Ovary (tissue), 10 donors: ENCODE measurements at places on chromosomes 11 and 22. TPM values are rescaled to one million over a fixed set of nuclear protein-coding genes. Genes with fewer than 3 reads are reported as not detected.

- H3K27ac ChIP-seq, result no peak overlapping the region
- no peak overlapping the region for H3K4me3 ChIP-seq
- H3K36me3 ChIP-seq, result no peaks in the 10 kb centered on the region
Measured at GRCh38 chr11:70105369-70105754, 27.2 kb downstream of the ANO1 start.

DNA sequence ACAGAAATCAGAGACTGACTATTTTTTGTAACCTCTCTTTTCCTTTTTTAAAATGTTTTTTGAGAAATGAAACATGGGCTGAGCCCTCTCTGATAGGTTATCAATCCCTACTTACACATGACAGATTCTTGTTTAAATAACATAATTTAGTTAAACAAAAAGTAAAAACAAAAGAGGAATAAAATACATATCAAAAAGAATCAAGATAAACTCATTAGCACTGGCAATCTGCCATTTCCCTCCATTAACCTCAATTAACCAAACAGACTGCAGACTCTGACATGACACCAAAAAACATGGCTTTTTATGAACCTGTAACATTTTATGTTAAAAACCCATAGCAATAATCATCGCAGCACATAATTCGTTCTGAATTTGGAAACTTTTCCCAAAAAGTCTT is 284.4 kb upstream of the MTNR1B start:
- H3K27ac ChIP-seq, result no peak overlapping the region
- no peaks in the 10 kb centered on the region for H3K4me1 ChIP-seq
- H3K4me3 ChIP-seq, result no peak overlapping the region
- no peak for DNase-seq

GRCh38 chr11:60919320-60919719 is 4.9 kb upstream of the TMEM132A start:
- H3K27me3 ChIP-seq, result no peaks in the 10 kb centered on the region
- H3K27ac ChIP-seq, result no peak overlapping the region
- DNase-seq, result no peak
- H3K4me3 ChIP-seq, result no peak overlapping the region
- no peaks in the 10 kb centered on the region for H3K36me3 ChIP-seq
- peaks cover 5% of the 10 kb centered on the region for H3K4me1 ChIP-seq

The VEGFB gene
- 152 TPM for total RNA-seq

DNA sequence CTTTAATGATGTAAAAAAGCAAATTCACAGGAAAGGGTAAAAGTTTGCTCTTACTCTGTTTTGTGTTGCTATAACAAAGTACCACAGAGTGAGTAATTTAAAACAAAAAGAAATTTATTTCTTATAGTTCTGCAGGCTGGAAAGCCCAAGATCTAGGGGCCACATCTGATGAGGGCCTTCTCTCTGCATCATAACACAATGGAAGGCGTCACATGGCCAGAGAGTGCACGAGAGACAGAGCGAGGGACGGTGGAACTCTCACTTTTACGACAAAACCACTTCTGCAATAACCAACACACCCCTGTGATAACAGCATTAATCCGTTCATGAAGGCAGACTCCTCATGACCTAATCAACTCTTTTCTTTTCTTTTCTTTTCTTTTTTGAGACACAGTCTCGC is 31.1 kb downstream of the CD6 start:
- H3K4me1 ChIP-seq, result peaks cover 12% of the 10 kb centered on the region
- no peaks in the 10 kb centered on the region for H3K27me3 ChIP-seq
- no peak overlapping the region for H3K4me3 ChIP-seq
- DNase-seq, result no peak
- no peak overlapping the region for H3K27ac ChIP-seq

DNA sequence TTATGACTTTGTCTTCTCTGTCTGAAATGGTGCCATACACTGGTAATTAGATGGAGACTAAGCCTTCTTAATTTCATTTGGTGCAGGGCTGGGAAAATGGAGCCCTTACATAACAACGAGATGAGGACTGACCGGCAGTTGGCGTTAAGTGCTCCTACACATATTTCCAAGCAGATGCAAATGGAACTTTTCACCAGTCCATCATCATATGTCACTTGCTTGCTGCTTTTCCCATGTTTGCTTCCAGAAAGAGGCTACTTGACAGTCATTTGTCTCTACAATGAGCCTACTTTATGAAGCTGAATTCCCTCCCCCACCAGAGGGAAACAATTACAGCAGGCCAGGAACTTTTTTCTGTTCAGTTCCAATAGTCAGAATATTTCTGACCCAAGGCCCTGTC is 32.6 kb downstream of the SVIP start:
- DNase-seq, result no peak
- H3K4me1 ChIP-seq, result no peaks in the 10 kb centered on the region
- no peaks in the 10 kb centered on the region for H3K36me3 ChIP-seq
- no peak overlapping the region for H3K27ac ChIP-seq

The CCDC88B gene
- 5.5 TPM for total RNA-seq

DNA sequence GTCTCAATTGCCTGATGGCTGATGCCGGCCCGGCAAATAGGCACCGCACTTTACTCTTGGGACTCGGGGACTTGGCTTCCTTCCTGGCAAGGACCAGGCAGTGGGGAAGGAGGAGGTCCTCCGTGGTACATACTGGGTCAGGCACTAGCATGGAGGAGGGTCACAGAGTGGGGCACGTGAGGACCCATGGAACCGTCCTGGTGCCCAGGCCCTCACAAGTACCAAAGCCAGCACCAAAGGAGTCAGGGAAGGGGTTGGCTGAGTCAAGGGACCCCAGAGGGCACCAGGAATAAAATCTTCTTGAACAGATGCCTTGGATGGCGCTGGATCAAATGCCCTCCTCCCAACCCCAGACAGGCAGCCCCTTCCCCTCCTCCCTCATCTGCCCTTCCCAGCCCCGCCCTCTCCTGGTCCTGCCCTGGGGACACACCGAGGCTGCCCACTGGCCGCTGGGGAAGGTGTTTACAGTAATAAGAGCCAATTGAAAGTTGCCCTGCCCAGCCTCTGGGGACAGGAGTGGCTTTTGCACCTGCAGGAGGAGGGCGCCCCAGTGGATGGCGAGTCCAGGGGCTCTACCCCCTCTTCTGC is 5.6 kb upstream of the CARNS1 start:
- no peaks in the 10 kb centered on the region for H3K36me3 ChIP-seq
- DNase-seq, result no peak
- H3K27ac ChIP-seq, result no peak overlapping the region

- no peak overlapping the region for H3K27ac ChIP-seq
- H3K4me1 ChIP-seq, result no peaks in the 10 kb centered on the region
- H3K27me3 ChIP-seq, result no peaks in the 10 kb centered on the region
- H3K4me3 ChIP-seq, result no peak overlapping the region
Measured at GRCh38 chr11:47375020-47375419, 3.3 kb downstream of the SPI1 start.

The IGSF9B gene
- 11.7 TPM for total RNA-seq

The ASPHD2 gene
- 0.34 TPM for total RNA-seq

The CELSR1 gene
- total RNA-seq, result 0.78 TPM

DNA sequence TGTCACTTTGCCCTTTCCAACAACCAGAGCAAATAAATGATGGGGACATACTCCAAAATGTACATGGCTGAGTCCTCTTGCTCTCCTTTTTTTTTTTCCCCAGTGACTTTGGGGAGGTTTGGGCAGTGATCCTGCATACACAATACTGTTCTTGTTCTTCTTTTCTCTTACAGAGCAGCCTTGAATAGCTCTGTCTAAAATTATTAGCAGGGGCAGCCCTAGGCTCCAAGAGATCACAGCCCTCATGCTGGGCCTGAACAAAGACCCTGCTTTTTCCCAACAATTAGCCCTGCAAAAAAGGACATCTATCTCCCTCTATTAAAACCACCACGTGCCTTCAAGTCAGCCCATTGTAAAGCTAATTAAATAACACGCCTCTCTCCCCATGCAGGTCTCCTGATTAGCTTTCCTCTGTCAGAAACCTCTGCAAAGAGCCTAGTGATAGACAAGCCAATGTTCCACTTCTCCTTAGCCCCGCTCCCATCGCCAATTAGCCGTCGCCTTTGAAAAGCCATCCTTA is 54.7 kb downstream of the ETS1 start:
- H3K4me1 ChIP-seq, result peaks cover 1% of the 10 kb centered on the region
- no peak overlapping the region for H3K4me3 ChIP-seq
- no peaks in the 10 kb centered on the region for H3K27me3 ChIP-seq
- no peaks in the 10 kb centered on the region for H3K36me3 ChIP-seq
- DNase-seq, result no peak
- no peak overlapping the region for H3K27ac ChIP-seq

DNA sequence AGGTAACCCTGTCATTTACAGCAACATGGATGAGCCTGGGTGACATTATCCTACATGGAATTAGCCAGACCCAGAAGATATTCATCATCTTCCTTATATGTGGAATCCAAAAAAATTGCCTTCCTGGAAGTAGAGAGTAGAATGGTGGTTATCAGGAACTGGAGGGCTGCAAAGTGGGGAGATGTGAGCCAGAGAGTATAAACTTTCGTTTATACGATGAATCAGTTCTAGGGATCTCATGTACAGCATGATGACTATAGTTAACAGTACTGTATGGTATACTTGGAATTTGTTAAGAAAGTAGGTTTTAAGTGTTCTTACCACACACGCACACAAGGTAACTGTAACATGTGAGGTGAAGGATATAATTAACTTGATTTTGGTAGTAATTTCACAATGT is 79.1 kb downstream of the TBC1D22A start:
- H3K4me1 ChIP-seq, result peaks cover 2% of the 10 kb centered on the region
- H3K4me3 ChIP-seq, result no peak overlapping the region
- no peak for DNase-seq
- H3K27me3 ChIP-seq, result no peaks in the 10 kb centered on the region
- no peaks in the 10 kb centered on the region for H3K36me3 ChIP-seq
